ENCODE measurements at places on chromosomes 5 and 9.

DNA sequence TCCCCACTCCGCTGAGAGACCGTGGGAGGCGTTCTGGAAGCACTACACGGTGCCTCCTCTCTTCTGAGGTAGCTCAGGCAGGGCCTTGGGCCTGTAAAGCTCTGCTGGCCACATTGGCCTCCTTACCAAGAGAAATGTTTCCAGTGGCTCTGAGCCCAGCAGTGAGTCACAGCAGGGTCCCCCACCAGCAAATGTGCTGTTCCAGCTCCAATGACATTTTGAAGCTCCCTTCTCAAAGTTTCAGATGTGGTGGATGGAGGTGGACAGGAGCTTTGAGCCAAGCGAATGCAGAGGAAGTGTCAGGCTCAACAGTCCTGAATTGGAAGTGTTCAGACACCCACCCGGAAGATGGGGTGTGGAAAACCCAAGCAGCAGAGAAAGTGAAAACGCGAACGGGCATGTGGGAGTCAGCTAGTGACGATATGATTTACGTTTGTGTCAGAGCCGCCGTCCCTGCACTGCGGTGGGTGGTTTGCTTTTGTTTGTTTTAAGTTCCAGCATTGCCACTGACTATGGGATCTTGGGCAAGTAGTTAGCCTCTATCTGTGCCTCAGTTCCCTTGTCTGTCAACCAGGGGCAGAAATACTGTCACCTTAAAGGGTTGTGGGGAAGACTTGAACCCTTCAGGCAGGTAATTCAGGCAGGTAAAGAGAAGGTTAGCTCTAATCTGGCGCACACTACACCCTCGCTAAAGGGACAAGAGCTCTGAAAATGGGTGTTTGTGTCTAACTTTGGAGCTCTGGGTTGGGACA lies 38.2 kb downstream of the C5orf15 start:
- peak; percentile 14 for DNase-seq

- no peak for DNase-seq
Measured at GRCh38 chr5:156444753-156445291, 117.9 kb downstream of the SGCD start.

- DNase-seq: no peak
Measured at GRCh38 chr9:91243029-91243428, 118.7 kb downstream of the AUH start.

GRCh38 chr5:172007175-172008110 lies 1.0 kb upstream of the FBXW11 start:
- DNase-seq: peak; percentile 5

GRCh38 chr9:89388084-89388867 lies 70.0 kb downstream of the SECISBP2 start:
- DNase-seq: no peak

DNA sequence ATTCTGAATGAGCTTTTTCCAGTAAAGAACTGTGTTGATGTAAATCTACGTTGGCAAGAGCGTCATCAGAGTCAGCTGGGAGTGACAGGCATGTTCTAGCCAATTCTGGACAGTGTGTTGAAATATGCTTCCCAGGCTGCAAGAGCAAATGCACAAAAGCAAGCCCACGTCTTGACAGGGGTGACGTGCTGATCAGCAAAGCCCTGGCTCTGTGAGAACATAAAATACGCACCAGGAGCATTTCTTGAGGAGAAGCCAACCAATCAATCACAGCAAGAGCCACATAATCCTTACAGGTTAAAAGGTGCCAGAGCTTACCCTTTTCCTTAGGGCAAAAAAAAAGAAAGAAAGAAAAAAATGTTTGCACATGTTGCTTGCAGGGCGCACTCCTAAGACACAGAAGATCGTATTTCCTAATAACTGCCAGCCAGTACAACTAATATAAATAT lies 148.1 kb downstream of the PDE4D start:
- no peak for DNase-seq

- no peak for DNase-seq
Measured at GRCh38 chr5:65172486-65173129, 309.1 kb downstream of the ADAMTS6 start.

DNA sequence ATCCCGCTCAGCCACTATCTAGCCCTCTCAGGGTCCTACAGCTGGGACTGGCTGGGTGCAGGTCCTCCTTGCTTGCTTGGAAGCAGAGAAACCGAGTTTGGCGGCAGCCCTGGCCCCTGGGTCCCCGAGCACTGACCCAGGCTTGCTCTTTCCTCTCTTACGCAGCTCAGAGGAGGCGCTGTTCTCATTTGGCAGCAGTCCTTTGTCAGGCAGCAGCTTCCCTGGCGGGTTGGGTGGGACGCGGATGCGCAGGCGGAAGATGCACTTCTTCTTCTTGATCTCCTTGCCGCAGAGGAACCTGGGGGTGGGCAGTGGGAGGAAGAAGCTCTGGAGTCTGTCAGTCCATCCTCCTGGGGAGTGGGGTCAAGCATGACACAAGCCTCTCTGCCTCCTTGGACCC lies 14.5 kb downstream of the PHF19 start:
- DNase-seq: no peak

- DNase-seq: no peak
Measured at GRCh38 chr5:143649937-143650621, 161.9 kb upstream of the HMHB1 start.

- DNase-seq: no peak
Measured at GRCh38 chr9:35689542-35690293, at the start of gene TPM2. Gene TPM2, minus strand, starts transcription at chr9:35689925. Its CDS starts 108 bp downstream, at chr9:35689817.

- no peak for DNase-seq
Measured at GRCh38 chr9:99749641-99750040, 72.0 kb upstream of the NR4A3 start.

GRCh38 chr5:132916086-132916485 lies 42.6 kb downstream of the LEAP2 start:
- DNase-seq: no peak

GRCh38 chr9:124045076-124045829 lies 33.7 kb downstream of the LHX2 start:
- no peak for DNase-seq

DNA sequence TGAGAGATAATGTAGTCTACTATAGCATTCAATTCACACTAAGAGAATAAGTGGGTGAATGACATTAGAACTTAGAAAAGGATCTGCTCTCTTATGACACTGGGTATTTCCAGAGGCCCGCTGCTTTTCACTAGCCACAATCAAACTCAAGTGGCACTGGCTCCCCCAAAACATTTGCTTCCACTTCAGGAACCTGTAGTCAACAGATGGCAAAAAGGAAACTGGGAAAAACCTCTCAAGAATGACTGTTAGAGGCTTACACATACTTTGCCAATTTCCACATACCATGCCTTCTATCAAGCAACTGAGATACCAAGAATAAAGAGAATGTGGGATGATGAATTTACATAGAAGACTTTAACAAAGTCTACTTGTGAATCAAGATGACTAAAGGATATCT lies 11.2 kb downstream of the POC5 start:
- no peak for DNase-seq

GRCh38 chr5:147483961-147484707 lies 25.7 kb downstream of the DPYSL3 start:
- DNase-seq: no peak

- no peak for DNase-seq
Measured at GRCh38 chr9:127944586-127945218, 7.0 kb upstream of the DPM2 start.

DNA sequence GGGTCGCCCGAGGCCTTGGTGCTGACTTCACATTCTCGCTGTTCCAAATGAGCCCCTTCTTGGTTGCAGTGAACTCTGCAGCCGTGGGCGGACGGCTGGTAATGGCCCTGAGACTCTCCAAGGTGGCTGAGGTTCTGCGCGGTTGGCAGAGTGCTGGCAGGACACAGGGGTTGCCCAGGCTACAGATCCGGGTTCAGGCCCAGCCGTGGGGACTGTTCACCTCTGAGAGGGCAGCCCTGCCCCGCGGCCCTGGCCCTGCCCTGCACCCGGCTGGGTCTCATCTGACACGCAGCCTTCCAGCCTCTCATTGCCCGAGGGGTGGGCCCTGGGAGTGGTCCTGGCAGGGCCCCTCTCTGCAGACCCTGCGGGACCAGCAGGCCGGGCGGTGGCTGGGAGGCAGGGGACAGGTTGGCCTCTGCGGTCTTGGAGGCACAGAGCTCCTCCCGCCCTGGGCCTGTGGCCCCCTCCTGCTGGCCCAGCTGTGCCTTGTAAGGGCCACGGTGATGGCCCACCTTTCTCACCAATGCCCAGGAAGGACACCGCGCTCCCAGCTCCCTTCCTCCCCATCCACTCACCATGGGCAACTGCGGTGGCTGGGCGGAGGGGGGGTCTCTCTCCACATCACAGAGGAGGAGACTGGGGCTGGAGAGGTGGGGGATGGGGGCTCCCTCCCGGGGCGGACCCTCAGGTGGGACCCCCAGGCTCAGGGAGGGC lies 51.6 kb downstream of the AHRR start:
- no peak for DNase-seq

DNA sequence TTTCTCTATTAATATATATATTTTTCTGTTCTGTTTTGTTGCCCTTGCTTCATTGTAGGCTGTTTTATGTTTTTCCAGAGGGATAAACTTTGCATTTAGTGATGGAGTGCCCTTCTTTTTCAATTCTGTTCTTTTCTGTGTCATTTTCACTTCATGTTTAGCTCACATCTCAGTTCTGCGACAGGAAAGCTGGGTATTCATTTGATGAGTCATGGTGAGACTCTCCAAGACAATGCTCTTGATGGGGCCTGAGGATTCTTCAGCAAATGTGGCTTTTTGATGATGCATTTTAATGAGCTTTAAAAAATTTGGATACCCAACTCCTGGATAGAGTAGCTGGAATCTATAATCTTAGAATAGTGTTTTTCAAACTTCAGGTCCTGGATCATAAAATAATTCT lies 56.5 kb upstream of the SPATA31D4 start:
- no peak for DNase-seq

GRCh38 chr9:128252317-128253139 lies 23.3 kb downstream of the GOLGA2 start:
- no peak for DNase-seq

- DNase-seq: no peak
Measured at GRCh38 chr9:4168526-4168925, 131.3 kb downstream of the GLIS3 start.

- DNase-seq: no peak
Measured at GRCh38 chr5:56290378-56291078, 57.4 kb upstream of the ANKRD55 start.

GRCh38 chr9:117771136-117771535 lies 66.9 kb downstream of the TLR4 start:
- no peak for DNase-seq

GRCh38 chr9:112861155-112861554 lies 29.5 kb downstream of the SLC46A2 start:
- no peak for DNase-seq

DNA sequence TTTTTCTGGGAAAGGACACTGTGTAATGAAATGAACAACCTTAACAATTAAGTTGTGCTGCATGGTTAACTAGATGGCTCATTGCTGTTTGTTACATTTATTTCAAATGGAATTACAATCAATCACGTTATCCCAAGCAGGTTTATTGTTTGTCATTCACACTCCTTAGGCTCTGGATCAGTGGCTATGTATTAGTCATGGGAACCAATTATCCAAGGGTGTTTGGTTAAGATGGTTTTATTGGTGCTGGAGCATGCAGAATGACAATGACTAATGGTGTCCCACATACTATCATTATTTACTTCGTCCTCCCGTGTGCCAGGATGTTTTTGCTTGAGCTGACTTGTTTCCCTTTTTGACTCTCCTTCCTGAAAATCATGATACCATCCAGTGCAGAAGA lies 10.6 kb upstream of the TRPC7 start:
- DNase-seq: no peak

DNA sequence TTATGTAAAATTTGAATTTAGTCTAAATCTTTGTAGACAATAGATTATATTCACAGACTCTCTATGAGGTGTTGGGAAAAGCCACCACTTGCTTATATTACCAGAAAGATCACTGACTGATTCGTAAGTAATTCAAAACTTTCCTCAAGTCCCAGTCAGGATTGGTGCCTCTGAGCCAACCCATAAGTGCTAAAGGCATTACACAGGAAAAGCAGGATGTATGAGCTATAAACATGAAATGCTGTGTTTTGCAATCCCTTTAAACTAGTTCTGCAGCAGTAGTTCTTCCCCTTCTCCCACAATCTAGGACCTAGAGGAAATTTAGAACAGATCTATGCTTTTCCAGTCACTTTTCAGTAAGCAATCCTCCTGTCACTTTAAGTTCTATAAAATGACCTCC lies 48.0 kb downstream of the SHLD3 start:
- DNase-seq: no peak

DNA sequence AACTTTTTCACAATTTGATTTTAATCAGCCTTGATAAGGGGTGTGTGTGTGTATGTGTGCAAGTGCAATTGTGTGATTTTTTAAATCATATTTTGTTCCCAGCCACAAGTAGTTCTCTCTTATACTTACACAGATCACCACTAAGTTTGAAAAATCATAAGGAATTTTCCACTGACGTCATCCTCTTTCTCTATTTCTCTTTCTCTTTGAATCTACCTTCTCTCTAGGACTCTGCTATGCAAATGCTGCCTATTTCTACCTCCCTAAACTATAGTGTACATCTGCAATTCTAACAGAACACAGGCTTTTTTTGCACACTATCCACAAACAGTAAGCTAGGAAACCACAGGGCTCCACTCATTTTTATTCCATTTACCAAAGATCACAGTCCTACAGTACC lies 254.6 kb upstream of the CYLC2 start:
- no peak for DNase-seq

GRCh38 chr5:73820326-73820725 lies 194.3 kb downstream of the ARHGEF28 start:
- DNase-seq: no peak

GRCh38 chr9:7121664-7122063 lies 363.9 kb downstream of the KDM4C start:
- DNase-seq: no peak

- DNase-seq: no peak
Measured at GRCh38 chr5:149798466-149798865, 68.4 kb downstream of the PPARGC1B start.

DNA sequence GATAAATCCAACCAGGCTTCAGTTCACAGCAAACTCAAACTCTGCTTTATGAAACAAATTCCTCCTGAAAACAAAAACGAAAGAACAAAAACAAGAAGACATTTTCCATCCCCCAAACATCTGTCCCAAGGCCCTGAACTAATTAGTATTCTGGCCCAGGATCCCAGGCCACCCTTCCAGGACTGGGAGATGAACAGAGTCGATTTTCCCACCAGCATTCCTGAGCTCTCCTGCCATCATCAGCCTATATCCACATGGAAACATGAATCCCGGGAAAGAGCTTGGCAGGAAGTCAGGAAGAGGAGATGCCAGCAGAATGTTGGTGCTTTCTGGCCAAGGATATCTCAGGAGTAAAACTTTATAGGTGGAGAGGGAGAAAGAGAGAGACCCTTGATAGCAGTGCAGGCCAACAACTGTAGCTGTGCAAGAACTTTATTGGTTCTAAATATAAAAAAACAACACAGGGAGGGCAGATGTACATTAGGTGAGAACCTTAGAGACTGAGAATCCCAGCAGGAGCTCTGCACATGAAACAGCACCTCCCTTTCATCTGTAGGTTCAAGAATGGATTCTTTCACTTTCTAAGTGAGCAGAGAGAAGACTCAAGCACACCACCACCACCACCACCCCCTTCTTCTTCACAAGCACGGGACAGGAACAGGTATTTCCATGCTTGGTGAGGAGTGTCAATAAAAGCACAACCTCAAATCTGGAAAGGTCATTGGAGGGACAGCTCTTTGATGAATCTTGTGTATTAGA lies 190.7 kb upstream of the TAS2R1 start:
- no peak for DNase-seq

- no peak for DNase-seq
Measured at GRCh38 chr5:61301341-61302199, 30.5 kb upstream of the ZSWIM6 start.

- no peak for DNase-seq
Measured at GRCh38 chr5:446883-447263, 3.9 kb downstream of the EXOC3 start.

Measured in activated gamma-delta T cell treated with Interleukin-2 at 50 U/mL for 16 hours (primary cell).